ENCODE measurements at places on chromosomes 2 and 18.
A peak's percentile ranks its signal among the peaks of the same experiment; 100 is the strongest.

GRCh38 chr18:56643381-56643780, 5.0 kb upstream of the TXNL1 start:
- DNase-seq: no peak

- DNase-seq: no peak
These were observed 1.5 kb downstream of the XDH start for GRCh38 chr2:31413025-31413424.

- no peak for DNase-seq
These were observed 150.3 kb downstream of the INHBB start for GRCh38 chr2:120496235-120496634.

DNA sequence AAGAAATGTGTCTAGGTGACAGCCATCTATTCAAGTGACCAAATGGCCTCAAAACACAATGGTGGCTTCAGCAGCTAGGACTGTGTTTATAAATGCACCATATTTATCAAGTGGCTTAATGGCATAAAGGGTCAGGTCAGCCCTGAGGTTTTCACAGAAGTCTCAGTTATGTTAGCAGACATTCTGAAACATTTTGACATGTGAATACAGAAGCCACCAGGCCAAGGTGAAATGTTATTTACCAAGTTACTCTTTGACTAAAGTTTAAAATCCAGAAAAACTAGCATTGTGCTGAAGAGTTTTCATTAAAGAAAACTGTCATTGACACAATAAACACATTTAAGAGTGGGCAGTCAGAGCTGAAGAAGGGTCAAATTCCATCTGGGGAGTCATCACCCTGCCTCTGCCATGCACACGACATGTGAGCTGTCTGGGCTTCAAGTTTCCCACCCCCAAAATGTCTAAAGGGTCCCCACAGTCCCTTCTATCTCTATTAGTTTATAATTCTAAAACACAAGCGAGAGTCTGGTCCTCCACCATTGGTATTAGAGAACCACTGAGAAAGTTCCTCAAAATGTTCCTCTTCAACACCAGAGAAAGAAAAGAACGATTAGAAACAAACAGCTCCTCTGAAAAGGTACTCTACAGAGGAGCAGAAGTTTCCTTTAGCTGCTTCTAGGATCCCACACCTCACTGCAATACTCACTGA, 77.5 kb upstream of the FZD5 start:
- DNase-seq: no peak

DNA sequence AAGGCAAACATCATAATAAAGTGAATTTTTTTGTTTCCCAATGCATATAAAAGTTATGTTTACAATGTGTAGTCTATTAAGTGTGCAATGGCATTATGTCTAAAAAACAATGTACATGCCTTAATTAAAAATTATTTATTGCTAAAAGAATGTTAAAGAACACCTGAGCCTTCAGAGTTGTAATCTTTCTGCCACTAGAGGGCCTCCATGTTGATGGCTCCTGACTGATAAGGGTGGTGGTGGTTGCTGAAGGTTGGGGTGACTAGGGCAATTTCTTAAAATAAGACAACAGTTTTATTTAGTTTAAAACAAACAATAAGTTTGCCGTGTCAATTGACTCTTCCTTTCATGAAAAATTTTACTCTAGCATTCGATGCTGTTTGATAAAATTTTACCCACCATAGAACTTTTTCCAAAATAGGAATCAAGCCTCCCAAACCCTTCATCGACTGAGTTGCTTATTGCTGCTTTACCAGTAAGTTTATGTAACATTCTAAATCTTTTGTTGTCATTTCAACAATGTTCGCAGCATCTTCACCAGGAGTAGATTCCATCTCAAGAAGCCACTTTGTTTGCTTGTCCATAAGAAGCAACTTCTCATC, 32.3 kb downstream of the MAP3K2 start:
- no peak for DNase-seq

GRCh38 chr2:20868377-20868776, 45.5 kb upstream of the LDAH start:
- no peak for DNase-seq

- no peak for DNase-seq
These were observed 206.8 kb downstream of the TXNL1 start for GRCh38 chr18:56431551-56431950.

GRCh38 chr2:172089633-172090032, 4.3 kb downstream of the DLX1 start:
- no peak for DNase-seq

GRCh38 chr2:204669382-204669781, 124.1 kb downstream of the PARD3B start:
- DNase-seq: no peak

DNA sequence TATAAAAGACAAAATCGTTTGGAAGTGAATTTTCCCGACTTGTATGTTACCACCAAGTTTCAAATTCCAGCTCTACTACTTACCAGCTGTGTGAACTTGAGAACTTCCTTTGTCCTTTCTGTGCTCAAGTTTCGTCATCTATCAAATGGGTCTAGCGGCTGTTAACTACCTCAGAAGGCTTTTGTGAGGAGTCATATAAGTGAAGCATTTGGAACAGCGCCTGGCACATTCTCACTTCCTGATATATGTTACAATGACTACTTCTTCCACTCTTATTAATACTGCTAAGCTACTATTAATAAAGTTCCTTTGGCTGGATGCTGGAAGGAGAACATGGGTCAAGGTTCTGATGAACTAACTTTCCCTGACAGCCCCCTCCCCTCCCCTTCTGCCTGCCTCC, 104.5 kb downstream of the MEIS1 start:
- DNase-seq: no peak

GRCh38 chr2:12510070-12510469, 206.7 kb upstream of the TRIB2 start:
- DNase-seq: no peak

DNA sequence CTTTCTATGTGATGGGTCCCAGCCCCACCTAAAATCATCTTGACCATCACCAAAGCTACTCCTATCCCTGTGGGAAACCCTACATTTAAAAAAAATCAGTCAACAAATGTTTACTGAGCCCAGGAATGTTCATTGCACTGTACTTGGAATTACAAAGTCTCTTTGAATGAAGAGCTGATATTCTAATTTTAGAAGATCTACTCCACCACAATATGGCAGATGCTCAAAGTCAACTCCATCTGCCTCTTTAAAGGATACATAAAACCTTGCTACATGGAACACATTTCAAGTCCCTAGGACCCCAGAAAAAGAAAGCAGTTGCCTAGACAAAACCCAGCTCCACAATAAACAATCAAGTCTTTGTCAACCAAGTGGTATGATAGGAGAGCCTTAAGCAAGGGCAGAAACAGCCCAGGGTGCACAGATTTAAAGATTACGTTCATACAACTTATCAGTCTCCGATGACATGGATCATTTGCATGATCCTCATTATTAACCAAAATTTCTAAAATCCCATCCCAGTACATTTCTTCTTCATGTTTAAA, 234.3 kb upstream of the ACVR2A start:
- no peak for DNase-seq

DNA sequence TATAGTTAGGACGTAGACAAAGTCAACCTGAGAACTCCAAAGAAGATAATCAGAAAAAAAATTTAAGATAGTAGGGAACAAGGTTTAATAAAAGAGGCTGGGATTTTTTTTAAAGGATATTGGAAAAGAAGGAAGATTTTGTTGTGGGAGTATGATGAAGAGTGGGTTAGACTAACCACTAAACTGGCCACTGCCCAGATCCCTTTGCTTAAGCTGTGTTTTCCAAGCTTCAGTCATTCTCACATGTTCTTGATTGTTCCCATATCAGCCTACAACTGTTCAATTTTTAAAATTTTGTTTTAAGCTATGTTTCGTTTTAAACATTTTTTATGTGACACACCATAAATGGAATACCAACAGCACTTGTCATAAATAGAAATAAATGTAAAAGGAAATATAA, 284.5 kb upstream of the MMADHC start:
- no peak for DNase-seq

- DNase-seq: no peak
These were observed 66.6 kb downstream of the UGGT1 start for GRCh38 chr2:128157644-128158043.

GRCh38 chr2:43288417-43289305, 62.3 kb upstream of the ZFP36L2 start:
- DNase-seq: no peak

DNA sequence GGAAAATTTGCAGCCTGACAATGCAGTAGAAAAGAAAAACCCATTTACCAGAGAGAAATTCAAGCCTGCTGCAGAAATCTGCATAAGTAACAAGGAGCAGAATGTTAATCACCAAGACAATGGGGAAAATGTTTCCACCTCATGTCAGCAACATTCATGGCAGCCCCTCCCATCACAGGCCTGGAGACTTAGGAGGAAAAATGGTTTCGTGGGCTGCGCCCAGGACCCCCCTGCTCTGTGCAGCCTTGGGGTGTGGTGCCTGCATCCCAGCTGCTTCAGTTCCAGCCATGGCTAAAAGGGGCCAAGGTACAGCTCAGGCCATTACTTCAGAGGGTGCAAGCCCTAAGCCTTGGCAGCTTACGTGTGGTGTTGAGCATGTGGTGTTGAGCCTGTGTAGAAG, 53.4 kb downstream of the RPE start:
- DNase-seq: no peak

GRCh38 chr2:135052997-135053474, 944 bp downstream of the RAB3GAP1 start:
- DNase-seq: no peak

DNA sequence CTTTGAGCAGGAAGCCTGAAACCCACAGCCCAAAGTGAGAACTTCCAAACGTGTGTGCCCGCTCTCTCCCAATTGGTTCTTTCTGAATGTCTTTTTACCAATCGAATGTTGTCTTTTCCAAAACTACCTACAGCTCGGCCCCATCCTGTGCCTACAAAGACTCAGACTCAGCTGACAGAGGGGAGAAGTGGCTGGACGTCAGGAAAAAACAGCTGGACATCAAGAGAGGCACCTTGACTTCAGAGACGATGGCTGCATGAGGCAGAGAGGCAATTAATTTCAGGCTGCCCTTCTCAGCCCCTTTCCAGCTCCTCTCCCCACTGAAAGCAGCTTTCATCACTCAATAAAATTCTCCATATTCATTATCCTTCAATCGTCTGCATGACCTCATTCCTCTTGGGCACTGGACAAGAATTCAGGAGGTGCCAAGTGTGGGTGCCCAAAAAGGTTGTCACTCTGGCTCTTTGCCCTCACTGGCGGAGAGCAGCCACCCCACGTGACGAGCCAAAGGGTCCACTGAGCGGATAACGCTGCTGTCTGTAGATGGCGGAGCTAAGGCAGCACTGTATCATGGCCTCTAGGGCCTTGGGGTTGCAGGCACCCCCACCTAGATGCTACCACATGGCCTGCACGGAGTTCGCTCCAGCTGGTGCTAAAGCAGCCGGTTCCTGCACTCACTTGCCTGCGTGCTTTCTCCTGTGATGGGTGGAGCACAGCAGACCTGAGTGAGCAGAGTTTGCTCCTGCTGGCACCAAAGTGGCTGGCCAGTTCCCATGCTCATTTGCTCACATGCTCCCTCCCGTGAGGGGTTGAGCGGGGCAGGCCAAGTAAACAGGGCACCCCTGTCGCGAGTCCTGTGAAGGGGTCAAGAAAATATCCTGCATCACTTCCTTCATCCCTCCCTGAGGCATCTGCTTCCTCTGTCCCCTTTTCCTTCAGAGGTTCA, 37.9 kb downstream of the FAM210A start:
- DNase-seq: no peak

GRCh38 chr2:20431772-20432171, 15.1 kb upstream of the RHOB start:
- DNase-seq: no peak

GRCh38 chr2:184558713-184559464, 39.4 kb upstream of the ZNF804A start:
- DNase-seq: no peak

DNA sequence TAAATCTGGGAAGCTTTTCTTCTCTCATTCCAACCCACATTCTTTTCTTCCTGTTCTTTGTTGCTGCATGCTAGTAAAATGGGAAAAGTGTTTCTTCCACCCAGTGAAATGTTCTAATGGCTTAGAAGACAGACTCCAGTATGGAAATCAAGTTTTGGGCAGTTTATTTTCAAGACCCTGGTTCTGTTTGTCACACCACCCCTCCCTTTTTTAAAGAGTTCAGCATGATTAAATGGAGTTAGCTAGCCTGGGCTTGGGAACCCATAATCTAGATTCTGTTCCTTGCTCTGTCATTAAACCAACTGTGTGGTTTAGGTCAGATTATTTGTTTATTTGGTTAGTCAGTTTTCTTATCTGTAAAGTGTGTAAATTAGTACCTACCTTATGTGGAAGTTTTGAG, 151.8 kb upstream of the NT5C1B start:
- no peak for DNase-seq

DNA sequence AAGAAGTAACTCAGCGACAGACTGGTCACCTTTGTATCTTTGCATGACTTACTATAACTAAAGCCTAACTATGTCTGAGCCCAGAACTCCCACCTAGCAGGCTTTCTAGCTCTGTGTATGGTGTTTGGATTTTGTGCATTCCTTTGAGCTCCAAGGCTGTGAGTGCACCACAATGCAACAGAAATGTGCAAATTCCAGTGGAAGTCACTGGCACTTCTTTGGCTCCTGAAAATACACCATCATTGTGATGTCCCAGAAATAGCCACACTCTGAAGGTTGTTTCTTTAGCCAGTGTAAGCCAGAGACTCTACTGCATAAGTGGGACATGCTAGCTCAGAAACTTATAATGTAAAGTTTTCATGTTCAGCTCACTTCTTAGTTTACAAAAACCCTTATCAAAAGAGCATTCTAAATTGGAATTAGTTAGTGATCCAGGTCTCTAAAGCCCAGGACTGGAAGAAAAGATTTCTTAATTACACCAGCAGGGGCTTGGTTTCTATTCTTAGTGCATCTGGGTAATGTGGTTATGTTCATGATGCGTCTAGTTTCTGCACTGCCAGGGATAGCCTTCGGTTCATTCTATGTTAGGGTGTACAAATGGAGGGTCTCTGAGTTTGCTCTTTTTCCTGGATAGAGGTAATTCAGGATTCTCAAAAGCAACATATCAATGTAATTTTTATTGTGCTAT, 1239.5 kb upstream of the ZEB2 start:
- no peak for DNase-seq

DNA sequence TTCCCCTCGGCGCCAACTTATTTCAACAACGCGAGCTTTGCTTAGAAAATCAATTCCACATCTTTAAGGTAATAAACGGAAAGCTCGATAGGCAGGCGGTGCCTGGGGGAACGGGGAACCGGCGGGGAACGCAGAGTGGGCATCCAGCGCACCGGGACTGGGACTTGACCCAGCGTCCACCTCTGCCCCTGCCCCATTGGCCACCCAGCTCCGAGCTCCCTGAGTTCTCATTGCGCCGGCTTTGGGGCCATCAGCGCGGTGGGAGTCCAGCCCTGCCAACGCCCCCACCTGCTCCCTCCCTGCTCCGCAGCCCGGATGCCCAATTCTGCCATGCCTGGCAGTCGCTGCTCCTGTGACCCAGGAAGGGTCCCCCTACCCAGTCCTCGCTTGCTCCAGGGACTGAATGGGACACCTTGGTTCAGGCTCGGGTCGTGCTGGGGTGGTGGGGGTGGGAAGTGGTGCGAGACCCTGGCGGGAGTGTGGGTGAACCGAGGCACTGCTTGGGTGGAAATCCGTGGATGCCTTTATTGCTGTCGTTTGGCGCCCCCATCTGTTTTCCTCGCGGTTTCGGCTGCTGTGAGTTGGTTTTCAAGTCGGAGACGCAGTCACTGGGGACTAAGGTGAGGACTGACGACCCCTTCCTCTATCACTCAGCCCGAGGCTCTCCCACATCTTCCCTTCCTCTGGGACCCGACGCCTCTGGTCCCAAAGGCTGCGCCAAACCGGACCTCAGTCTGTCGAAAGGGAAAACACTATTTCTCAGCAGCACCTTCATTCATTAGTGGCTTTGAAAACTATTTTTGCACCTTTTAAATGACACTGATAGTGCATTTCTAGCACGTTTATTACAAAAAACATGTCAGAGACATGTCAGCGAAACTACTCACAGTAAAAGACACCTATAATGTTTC, 2.4 kb upstream of the EVX2 start:
- peak; percentile 62 for DNase-seq
